ENCODE measurements at places on chromosomes 2 and 18.
A peak's percentile ranks its signal among the peaks of the same experiment; 100 is the strongest.

GRCh38 chr2:68423966-68424650 is 43.0 kb downstream of the FBXO48 start:
- DNase-seq = no peak

DNA sequence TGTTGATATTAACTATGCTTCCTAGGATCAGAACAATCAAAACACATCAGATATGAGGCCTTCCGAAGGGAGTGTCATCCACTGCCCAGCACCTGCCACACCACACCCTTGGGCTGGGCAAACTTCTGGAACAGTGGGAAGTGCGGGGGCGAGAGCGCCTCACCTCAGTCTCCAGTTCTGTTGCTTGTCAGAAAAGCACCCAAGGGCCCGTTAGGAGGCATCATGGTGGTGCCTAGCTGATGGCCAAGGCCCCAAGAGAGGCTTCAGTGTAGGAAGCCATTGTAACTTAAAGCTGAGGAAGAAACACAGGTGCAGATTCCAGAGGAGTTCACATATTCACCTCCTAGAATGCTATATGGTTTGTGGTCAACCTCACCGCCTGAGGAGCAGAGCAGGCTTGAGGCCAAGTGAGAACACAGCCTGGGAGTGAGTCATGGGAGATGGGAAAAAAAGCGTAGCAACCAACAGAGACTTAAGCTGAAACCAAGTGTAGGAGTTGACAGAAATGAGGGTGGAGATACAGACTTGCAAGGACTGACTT is 85.1 kb upstream of the ATL2 start:
- DNase-seq = peak; percentile 11

- DNase-seq = no peak
These were observed 259.1 kb downstream of the PRKCE start for GRCh38 chr2:45910473-45911060.

DNA sequence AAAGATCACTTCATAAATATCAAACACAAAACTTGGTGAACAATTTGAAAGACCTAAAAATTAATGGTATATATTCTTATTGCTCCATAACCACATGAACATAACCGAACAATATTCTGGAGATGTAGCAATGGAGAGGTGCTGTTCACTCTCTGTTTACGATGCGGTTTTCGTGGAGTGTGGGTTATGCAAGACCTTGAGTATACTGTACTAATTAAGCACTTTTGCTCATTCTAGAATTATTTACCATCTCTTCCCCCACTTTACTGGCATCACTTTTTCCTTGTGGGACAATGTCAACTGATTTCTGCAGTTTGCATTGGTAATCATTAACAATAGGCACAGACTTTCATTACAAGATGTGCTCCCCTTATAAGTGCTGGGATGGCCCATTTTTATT is 97.6 kb downstream of the RAPH1 start:
- DNase-seq = no peak

DNA sequence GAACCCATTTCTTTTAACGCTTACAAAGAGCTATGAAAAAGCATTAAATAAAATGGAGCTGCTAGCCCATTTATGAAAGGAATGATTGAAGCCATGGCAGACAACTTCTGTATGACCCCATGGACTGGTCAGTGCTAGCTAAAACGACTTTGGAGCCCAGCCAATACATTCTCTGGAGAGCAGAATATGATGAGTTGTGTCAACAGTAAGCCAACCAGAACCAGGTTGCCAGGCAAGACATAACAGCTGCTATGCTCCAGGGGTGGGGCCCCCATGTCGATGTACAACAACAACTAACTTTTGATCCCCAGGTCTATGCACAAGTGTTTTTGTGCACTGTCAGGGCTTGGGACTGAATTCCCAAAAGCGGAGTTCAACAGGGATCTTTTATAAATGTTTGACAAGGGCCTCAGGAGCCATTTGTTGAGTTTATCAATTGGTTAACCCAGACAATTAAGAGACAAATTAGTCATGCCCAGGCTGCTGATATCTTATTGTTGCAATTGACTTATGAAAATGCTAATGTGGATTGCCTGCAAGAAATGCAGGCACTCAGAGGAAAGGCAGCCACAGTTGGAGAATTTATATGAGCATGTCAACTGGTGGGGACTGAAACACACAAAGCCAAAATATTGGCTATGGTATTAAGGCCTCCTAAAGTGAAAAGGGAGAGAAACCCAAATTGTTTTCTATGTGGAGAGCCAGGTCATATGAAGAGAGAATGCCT is 64.6 kb upstream of the MYO3B start:
- no peak for DNase-seq
